Upper lobe of left lung (tissue), 6 donors: ENCODE measurements at places on chromosomes 2 and 18.

DNA sequence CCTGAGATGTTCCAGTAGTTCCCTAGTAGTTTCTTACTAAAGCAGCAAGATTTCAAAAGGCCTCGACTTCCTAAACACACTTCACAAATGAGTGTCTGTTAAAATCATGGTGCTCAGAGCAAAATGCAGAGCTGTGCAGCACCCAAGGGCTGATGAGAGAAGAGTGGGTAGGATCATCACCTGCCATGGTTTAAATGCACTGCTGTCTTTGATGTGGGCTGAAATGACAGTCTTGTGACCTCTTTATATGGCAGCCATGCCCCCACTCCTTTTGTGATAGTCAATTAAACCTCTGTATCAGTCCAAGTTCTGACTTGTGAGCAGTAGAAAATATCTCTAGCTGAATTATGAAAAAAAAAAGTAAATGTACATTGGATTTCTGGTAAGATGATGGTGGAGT lies 107.1 kb downstream of the TFCP2L1 start:
- DNase-seq, result no peak

DNA sequence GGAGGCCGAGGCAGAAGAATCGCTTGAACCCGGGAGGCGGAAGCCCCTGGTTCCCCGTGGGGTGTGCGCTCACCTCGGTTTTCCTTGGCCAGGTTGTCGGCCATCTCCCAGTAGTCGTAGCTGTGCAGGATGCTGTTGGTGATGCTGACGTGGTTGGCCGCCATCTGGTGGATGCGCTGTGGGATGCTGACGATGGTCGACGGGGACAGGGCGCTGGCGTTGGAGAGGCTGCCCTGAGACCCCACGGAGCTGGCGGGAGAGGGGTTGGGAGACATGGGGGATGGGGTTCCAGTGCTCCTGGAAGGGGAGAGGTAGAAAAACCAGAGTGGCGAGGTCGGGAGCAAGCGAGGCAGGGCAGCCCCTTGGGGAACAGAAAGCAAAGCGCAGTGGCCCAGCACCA lies 64.4 kb upstream of the REV1 start:
- DNase-seq, result no peak

DNA sequence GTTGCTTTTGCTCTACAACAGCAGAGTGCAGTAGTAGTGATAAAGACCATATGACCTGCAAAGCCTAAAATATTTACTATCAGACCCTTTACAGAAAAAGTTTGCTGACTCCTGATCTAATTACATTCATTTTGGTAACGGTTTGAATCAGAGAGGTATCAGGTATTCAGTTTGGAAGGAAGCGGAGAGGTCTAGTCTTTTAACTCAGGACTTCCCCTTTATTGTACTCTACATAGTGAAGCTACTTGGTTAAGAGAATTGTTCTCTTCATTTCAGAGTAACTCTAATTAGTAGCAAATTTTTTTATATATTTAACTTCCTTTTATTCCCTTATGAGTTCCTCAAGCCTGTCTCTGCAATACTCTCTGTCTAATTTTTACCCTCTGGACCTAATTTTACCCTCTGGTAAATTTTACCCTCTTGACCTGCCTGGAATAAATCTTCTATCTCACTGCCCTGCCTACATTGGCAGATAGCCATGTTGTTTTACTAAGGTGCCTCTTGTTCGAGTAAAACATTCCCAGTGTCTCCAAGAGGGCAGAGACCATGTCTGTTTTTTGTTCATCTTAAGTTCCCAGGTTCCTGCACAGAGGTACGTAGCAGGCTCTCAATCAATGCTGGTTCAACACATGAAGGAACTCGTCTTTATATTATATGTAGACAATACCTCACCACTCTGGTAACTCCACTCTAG lies 170.6 kb downstream of the DNAH6 start:
- DNase-seq, result no peak

GRCh38 chr18:3245185-3245564 lies 2.4 kb upstream of the MYL12A start:
- DNase-seq, result no peak

DNA sequence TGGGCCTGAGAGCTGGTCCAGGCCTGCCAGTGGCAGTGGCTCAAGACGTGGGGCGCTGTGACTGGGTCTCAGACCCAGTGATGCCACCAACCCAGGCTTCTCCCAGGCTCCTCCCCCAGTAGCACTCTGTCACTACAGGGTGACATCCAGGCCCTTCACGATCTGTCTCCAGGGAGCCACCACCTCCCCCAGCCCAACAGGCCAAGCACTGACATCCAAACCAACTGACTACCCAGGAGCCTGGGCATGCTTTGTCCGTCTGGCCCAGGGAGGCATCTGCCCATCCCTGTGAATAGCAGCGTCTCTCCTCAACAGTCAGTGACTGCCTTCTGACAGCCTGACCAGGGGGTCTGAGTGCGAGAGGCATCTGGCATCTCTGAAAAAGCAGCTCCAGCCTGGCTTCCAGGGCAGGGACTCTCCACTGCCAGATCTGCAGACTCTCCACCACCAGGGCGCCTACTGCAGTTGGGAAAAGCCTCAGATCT lies 13.0 kb downstream of the TEX44 start:
- no peak for DNase-seq

- peak; percentile 72 for DNase-seq
Measured at GRCh38 chr2:73292316-73292905, 937 bp downstream of the EGR4 start.

DNA sequence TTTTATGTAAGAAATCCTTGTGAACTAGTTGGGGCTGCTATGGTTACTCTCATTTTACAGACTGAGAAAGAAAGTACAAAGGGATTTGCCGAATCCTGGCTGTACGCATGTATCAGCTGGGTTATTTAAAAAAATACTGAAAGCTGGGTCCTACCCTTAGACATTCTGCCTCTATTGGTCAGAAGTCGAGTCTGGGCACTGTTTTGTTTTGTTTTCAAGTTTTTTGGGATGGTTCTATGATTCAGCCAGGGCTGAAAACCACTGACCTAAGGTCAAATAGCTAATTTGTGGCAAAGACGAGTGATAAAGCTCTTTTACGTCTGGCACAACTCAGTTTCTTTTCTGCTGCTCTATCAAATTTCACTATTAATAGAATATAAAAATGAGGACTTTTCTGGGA lies 5.9 kb upstream of the SLC8A1 start:
- no peak for DNase-seq

GRCh38 chr18:58015065-58015780 lies 28.8 kb upstream of the NEDD4L start:
- no peak for DNase-seq

DNA sequence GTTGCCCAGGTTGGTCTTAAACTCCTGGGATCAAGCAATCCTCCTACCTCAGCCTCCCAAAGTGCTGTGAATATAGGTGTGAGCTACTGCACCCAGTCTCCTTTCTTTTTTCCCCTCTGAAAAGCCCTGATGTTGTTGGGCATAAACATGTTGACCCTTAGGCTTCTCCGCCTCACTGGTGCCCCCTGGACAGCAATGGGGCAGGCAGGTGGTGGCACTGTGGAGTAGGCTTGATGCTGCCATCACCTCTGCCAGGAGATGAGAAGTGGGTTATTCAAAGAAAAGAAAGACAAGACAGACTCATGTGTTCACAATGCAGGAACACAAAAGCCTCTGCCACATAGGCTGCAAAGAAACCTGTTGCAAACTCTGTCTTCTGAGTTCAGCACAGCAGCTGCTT lies 169.9 kb downstream of the EN1 start:
- no peak for DNase-seq

DNA sequence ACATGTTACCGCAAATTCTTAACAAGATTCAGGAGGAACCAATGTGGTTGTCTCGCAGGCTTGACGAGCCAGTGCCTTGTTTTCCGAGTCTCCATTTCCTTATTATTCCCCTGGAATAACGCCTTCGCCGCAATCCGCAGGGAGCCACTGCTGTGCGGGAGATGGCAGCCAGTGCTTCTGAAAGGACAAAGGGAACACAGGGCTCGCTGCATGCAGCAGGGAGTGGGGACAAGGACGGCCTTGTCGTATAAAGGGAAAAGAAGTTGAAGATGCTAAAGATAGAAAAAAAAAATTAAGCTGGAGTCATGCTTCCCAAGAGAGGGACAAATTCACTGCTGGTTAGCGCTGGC lies 221.4 kb downstream of the NDUFA10 start:
- no peak for DNase-seq
